ENCODE measurements at places on chromosomes 2 and 18.

DNA sequence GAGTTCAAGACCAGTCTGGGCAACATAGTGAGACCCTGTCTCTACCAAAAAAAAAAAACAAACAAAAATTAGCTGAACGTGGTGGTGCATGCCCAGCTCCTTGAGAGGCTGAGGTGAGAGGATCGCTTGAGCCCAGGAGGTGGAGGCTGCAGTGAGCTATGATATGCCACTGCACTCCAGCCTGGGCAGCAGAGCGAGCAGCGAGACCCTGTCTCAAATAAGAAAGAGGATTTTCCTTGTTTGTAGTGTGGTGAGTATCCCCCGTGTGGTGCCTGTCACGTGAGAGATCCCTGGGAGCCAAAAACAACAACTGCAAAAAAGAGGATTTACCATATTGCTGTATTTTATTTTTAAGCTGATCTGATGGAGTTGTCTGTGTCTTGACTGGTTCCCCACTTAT, 9.2 kb downstream of the EML4 start:
- no peak for DNase-seq

DNA sequence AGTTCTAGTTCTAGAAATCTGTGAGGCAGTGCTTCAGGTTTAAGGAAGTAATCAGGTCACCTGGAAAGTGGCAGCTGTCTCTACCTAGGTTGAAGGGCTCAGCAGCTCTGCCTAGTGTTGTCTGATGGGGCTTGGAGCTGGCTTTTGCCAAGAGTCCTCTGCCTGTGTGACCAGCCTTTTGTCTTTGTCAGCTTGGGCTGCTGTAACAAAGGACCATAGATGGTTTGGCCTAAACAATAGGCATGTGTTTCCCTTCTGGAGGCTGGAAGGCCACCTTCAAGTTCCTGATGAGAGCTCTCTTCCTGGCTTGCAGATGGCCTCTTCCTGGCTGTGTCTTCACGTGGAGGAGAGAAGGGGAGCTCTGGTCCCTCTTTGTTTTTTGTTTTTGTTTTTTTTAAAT, 13.3 kb downstream of the UBE2F start:
- DNase-seq, result peak; percentile 18

DNA sequence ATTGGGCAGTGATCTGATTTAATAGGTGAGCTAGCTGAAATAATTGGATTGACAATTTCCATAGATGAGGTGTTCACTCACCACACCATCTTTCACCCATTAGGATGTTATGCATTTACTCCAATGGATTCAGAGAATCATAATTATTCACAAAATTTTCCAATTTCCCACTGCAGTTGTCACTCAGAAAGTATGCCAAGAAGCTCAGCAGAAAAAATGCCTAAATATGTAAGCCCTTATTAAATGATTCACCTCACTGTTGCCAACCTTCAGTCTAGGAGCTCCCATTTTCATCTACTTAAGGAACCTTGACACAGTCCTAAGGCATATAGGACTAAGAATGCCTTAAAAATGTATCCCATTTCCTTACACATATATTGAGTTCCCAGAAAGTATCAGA, 94.3 kb downstream of the MBD2 start:
- no peak for DNase-seq

DNA sequence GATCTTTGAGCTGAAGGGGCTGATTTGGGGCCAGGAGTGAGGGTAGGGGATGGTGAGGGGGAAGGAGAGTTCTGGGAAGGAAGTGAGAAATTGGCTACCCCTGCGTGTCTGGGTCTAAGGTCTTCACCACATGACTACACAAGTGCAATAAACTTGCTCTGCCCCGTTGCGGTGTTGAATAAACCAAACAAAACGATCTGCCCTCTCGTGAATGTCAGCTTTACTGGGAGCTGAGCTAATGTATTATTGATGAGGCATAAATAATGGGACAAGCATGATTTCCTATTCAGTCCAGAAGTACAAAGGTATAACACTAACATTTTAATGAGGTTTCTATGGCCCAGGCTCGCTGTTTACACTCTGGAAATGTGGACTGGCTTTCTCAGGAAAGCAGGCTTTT, 8.0 kb upstream of the CFAP221 start:
- no peak for DNase-seq

DNA sequence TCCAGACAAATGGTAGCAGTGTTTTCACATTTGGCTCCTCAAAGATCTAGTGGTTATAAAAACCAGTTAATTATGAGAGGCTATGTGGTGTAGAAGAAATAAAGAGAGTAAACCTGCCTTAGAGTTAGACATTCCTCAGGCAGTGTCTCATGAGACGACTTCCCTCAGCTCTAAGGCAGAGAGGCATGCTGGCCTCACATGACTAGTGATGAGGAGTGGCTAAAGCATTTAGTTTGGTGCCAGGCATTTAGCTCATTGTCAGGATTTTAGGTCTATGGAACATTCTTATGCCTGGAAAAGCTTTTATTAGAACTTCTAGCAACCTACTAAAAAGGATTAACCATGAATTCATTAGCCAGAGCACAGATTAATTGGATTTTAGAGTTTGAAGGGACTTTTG, 90.3 kb downstream of the RPRM start:
- no peak for DNase-seq

DNA sequence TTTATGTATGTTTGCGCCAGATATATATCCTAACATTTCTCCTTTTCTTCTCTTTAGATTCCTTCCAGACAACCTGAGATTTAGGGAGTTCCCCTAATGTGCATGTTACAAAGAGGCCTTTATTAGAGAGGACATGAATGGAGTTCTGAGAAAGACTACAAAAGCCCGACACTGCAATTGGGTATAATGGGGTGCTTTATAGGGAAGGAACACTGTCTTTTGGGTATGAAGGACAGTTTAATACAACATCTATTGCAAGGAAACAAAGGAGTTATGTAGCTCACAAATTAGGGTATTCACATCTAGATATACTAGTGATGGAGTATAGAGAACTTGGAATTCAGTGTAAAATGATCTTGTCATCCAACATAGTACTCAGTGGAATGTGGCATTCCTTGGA, 383.8 kb downstream of the FIGN start:
- no peak for DNase-seq

- peak; percentile 28 for DNase-seq
Measured at GRCh38 chr2:182784777-182785176, 68.7 kb downstream of the DNAJC10 start.

- DNase-seq, result no peak
Measured at GRCh38 chr2:41827354-41827971, 220.4 kb upstream of the PKDCC start.

DNA sequence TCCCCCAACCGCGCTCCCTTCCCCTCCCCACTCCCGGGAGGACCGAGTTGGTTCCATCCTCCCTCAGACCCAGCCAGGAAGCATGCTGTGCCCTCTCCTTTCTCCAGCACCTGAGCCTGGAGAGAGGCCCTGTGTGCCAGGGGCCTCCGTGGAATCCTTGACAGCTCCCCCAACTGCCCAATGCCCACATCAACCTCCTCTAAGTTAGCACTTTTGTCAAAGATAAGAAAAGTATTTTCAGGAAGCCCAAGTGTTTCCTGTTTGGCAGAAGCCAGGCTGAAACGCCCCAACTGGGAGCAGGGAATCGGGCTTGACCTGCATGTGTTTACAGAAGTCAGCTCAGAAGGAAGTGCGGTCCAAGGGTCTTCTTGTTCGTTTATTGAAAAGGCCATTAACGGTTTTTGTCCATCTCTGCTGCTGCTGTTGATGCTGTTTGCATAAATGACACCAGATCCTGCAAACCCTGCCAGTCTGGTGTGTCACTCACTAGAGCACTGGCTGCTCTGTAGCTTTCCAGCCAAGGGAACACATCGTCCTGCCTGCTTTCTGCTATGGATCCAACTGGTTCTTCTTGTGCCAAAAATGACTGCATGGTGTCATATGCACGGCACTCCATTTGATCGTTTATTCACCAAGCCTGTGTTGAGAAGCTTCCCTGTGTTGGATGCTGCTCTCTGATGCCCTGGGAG, 35.4 kb upstream of the COL6A3 start:
- DNase-seq, result no peak

DNA sequence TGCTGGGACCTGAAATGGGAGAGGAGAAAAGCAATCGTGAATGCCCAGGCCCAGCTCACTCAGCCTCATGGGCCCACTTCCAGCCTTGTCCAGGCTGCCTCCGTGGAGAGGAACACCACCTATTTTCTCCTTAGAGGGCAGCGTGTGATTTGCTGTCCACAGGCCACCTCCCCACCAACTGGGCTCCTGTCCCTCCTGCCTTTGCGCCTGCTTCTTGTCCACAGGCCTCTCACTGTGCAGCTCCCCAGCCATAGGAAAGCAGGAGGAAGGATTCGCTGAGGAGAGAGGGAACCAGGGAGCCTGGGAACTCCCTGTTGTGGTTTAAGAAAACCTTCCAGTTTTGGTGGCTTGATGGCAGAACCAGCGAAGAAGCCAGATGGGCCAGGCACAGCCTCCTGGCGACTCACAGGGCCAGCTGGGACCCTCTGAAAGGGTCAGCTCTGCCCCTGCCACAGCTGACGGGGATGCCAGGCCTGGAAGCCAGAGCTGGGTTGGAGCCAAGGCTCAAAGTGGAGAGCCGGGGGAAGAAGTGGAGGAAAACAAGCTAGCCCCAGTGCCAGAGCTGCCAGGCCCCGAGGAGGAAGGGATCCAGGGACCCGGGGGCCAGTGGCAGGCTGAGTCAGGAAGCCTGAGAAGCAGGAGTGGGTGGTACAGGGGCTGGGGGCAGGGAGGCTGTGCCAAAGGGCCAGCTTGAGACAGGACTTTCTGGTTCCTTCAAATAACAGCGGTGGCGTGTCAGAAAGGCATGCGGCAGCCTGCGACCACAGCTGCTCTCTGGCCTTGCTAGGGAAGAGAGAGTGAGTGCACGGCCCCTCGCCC, 9.9 kb downstream of the TMBIM1 start:
- DNase-seq, result no peak

- no peak for DNase-seq
Measured at GRCh38 chr2:48209214-48209885, 303.1 kb upstream of the FBXO11 start.

DNA sequence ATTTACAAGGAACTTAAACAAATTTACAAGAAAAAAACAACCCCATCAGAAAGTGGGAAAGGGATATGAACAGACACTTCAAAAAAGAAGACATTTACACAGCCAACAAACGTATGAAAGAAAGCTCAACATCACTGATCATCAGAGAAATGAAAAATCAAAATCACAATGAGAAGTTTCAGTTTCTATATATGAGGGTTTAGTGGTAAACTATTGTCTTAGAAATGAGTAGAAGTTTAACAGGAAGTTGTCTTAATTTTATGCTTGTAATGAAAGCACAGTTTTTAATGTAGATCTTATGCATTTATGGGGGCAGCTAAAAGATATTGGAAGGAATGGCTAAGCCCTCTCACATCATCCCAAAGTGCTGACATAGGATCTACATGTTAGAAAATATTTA, 325.4 kb downstream of the ERBB4 start:
- no peak for DNase-seq

- DNase-seq, result peak; percentile 13
Measured at GRCh38 chr2:223580951-223581350, 21.2 kb downstream of the SCG2 start.

GRCh38 chr2:24493713-24494112, 2.7 kb downstream of the NCOA1 start:
- DNase-seq, result no peak

DNA sequence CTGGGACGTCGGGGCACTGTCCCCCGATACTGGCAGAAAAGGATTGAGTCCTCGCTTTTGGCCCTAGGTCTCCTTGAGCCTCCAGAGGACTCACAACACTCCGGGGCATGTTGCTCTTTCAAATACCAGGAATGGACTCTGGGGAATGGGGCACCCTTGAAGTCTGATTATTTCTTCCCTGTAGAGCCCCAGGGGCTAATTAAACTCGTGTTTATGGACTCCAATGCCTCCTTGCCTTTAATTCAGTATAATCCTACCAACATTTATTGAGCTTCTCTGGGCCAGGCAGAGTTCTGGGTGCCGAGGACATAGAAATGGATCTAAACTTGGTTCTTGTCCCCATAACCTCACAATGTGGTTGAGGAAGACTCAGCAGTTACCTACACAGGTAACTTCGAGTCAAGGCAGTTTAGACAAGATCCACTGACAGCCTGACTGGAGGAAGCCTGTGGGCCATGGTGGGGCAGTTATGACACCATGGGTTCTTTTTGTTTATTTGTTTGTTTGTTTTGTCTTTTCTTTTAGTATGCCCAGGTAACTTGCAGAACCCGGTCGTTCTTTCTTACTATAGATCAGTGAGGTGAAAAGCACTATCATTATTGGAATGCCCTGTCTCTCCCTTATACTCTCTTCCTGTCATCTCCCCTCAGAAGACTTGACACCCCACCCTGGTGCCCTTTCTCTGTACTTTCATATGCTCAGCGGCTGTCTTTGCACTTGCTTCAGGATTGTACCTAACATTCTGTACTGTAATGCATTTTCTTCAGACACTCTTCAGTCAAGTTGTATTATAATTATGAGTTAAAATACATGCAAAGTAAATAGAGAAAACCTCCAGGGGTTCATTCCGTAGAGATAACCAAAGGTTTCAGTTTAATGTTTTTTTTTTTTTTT, 3.2 kb downstream of the CFLAR start:
- DNase-seq, result no peak

DNA sequence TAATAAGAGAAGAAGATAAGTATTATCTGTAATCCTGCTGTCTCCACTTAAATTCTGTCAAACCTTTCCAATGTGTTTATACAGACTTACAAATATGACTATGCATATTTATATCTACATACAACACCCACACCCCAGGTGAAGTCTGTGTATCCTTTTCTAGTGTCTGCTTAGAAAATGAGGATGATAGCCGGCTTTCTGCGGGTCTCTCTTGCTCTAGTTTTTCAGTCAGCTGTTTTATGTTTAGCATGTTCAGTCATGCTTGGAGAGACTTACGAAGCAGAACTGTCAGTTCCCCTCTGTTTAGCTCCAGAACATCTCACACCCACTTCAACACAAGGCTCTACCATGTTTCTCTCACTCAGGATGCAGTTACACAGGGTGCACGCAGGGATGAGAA, 137.3 kb upstream of the NFATC1 start:
- peak; percentile 27 for DNase-seq

GRCh38 chr2:156399950-156400705, 36.1 kb upstream of the GPD2 start:
- peak; percentile 94 for DNase-seq

DNA sequence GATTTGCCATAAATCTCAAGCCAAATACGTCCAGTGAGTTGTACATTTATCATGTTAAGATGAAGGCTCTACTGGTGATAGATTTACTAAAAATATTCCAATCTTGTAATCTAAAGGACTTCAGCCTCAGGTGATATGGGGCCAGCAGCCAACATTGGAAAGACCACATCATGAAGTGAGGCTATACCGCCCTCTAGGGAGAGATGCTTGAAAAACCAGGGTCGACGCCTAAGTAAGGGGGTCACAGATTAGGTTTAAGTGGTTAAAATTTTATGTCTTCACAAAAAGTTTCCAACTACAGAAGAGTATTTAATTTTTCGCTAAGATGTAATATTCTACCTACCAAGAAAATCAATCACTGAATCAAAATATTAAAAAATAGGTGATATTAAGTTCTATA, 33.3 kb downstream of the DOCK10 start:
- no peak for DNase-seq

DNA sequence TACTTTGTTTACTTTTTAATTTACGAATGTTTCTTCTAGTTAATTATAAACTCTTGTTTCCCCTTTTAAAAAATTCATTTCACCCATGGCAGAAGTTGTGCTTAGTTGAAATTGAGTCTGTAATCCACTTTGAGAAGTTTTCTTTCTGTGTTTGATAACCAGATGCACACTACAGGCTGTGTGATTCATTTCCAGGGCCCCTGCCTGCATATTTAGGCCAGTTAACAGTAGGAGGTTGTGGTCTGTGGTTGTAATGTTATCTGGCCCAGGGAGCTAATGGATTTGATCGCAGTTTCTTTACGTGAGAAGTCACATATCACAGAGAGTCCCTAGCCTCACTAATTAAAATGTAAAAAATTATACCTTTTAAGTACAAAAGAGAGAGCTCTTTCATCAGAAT, 3.3 kb downstream of the CDH7 start:
- DNase-seq, result peak; percentile 36
